ENCODE measurements at places on chromosomes 2 and 18.

- DNase-seq = no peak
Observed at GRCh38 chr18:78367996-78368395, 611.6 kb upstream of the SALL3 start.

- no peak for DNase-seq
Observed at GRCh38 chr18:68940754-68941153, 142.9 kb downstream of the CCDC102B start.

DNA sequence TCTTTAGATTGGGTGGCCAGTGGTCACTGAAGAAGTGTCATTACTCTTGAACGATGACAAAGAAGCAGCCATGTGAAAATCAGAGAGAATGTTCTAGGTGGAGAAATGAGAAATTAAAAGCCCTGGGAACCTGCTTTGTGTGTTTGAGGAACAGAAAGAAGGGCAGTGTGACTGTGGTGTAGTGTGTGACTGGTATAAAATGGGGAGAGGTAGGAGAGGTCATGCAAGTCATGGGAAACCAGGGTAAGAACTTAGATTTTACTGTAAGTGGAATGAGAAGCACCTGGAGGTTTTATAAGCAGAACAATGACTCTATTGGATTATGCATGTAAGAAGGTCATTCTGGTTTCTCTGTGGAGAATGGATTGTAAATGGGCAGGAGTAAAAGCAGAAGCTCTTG lies 12.2 kb downstream of the ICOS start:
- DNase-seq = no peak

DNA sequence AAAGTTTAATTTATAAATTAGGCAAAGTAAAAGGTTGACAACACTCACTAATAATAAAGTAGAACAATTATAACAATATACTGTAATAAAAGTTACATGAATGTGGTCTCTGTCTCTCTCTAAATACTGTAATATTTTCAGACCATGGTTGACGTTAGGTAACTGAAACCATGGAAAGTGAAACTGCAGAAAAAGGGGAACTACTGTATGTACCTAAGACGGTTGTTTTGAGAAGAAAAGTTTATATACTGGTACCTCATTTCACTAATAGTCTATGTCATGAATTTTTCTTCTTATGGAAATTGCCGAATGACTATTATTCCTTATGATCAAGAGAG lies 166.7 kb upstream of the ZNF521 start:
- DNase-seq = no peak

DNA sequence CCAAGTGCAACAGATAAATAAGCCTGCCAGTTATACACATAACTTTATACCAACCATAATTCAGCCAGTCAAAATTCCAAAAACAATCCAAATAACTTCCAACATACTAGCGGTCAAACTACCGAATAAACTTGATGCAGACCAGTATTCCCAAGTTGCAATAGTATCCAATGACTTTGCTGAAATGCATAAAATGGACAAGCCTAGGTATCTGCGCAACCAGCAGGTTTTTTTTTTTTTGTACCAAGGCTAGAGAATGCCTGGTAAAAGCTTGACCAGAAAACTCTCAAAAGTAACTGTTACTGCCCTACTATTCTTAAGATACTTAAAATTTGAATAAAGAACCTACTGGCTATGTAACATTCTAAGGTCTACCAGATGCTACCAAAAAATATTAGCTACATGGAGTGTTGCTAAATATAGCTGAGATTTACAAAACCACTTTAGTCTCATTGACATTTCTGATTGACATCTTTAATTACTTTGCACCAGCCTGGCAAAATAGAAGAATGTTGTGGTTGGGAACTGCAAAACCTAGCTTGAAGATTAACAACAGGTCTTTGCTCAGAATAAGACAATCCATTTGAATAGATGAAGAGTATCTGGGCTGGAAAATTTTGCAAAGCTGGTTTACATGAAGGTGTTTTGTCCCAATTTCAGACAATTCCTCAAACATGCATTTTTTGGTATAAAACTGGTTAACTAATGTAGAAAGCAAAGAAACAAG lies 7.3 kb downstream of the SRSF7 start:
- DNase-seq = no peak

GRCh38 chr18:23020555-23021294 lies 87.6 kb downstream of the RBBP8 start:
- no peak for DNase-seq

DNA sequence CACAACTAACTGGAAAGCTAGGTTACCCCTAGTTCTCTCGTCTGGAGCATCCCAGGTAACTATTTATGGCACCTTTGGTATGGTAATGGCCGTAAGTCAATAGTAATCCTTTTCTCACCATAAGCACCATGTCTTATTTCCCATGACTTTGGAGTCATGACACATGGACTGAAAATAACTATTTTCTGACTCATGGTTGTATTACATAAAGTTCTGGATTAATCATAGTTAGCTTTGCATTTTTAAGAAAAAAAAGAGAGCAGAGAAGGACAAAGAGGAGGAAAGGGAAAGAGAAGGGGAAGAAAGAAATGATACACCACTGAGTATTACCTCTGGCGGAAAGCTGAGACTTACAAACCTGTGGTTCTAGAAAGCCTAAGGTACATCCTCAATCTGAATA lies 99.3 kb downstream of the BIN1 start:
- DNase-seq = no peak

DNA sequence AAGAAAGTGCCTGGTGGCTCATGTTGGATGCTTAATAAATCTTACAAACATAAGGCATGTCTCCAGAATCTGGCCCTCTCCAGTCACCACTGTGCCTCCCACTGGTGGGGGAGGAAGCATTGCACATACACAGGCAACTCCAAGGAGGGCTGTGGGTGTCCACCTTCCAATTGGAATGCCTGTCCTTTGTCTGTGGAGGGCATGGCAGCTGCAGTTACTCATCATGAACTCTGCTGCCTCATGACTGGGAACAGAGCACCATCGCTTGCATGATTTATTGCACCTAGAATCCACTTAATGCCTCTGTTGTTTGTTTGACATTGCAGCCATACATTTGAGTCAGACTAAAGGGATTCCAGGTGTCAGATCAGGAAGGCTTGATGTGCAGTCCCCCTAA lies 278.9 kb downstream of the PRKCE start:
- no peak for DNase-seq

GRCh38 chr2:219474285-219475060 lies 24.2 kb upstream of the GMPPA start:
- no peak for DNase-seq

DNA sequence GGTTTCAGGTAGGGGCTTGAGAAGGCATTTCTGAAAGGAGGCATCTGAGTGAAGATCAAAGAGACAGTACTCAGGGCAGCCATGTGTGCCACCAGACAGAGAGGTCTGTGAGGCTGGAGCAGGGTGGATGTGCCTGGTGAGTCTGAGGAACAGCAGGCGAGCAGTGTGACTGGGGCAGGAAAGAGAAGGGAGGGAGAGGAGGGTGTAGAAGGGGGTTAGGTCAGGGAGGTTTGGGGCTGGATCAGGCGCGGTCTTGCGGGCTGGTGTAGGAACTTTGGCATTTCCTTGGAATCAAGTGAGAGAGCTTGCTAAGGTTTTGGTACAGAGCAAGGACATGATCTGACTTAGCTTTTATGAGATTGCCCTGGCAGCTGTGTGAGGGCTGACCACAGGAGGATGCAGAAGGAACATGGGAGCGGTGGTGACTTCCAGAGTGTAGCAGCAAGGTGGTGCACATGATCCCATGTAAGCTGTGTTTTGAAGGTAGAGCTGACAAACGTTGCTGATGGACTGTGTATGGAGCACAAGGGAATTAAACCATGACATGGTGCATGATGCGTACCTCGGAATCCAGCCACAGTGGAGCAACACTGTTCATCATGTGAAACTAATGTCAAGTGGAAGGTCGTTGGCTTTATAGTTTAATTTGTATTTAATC lies 13.9 kb downstream of the RAB31 start:
- no peak for DNase-seq

- no peak for DNase-seq
Observed at GRCh38 chr2:112714836-112715631, 5.8 kb upstream of the NT5DC4 start.

- no peak for DNase-seq
Observed at GRCh38 chr18:26332991-26333390, 106.7 kb downstream of the TAF4B start.

- no peak for DNase-seq
Observed at GRCh38 chr2:168956392-168956791, 55.3 kb downstream of the G6PC2 start.

DNA sequence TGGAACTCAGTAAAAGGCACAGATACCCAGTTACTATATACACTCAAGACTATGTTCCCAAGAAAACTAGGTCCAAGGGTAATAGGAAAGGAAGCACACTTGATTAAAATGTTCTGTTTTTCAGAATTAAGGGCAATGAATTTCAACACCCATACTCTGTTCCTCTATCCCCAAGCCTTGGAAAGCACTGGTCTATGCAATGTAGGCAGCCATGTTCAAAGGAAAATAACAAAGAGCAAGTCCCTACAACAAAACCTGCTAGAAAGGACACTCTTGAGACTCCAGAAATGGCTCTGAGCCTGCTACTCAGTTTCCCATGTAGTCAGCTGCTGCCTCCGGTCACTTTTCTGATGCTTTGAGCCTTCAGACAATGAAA lies 6.8 kb downstream of the CYB5A start:
- no peak for DNase-seq

- no peak for DNase-seq
Observed at GRCh38 chr2:9092383-9093282, 89.1 kb upstream of the MBOAT2 start.

DNA sequence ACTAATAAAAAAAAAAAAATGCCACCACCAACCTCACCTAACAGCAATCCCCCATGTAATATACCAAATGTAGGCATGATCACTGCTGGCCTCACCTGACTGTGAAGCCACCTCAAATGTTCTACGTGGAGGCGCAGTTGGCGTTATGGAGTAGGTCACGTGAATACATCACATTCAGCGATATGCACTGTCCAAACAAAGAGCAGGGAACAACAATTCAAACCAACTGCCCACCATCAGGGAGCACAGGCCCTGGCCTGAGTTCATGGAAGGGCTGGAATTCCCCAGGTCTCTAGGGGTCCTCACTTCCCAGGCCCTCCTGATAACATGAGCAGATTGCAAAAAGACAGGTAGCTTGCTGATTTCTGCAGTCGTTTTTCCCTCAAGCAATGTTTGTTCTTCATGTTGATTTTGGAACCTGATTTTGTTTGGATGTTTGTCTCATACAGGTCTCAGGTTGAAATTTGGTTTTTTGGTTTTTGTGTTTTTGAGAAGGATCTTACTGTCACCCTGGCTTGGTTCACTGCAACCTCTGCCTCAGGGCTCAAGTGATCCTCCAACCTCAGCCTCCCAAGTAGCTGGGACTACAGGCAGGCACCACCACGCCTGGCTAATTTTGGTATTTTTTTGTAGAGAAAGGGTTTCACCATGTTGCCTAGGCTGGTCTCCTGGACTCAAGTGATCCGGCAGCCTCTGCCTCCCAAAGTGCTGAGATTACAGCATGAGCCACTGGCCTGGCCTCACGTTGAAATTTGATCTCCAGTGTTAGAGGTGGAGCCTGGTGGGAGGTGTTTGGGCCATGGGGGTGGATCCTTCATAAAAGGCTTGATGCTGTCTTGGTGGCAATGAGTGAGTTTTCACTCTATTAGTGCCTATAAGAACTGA lies 15.5 kb downstream of the TBC1D8 start:
- DNase-seq = no peak

DNA sequence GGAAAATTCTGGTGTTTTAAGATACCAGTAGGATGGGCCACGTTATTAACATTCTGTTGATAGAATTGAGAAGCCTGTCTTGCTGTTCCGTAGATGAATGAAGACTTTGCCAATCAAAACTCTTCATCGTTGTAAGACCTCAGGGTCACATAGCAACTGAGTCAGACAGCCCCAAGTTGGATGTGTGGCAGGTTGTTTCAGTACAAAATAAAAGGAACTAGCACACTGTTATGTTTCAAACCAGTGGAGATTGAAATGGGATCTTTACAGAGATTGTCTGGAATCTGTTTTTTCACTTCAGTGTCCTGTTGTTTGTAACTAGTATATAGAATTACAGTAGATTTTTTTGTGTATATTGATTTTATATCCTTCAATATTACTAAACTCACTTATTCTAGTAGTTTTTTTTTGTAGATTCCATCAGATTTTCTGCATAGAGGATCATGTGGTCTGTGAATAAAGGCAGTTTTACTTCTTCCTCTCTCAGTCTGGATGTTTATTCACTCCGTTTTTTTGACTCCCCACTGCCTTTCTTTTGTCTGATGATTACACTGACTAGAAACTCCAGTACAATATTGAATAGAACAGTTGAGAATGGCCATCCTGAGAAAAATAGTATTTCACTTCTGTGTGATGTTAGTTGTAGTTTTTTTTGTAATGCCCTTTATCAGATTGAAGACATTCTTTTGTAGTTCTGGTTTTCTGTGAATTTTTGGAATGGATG lies 22.7 kb downstream of the EPC2 start:
- DNase-seq = no peak

All from GM12891 (cell line).